GM12891 (cell line): ENCODE measurements at places on chromosomes 11 and 22.

- DNase-seq = no peak
Observed at GRCh38 chr11:25435197-25435596, 896.7 kb upstream of the ANO3 start.

DNA sequence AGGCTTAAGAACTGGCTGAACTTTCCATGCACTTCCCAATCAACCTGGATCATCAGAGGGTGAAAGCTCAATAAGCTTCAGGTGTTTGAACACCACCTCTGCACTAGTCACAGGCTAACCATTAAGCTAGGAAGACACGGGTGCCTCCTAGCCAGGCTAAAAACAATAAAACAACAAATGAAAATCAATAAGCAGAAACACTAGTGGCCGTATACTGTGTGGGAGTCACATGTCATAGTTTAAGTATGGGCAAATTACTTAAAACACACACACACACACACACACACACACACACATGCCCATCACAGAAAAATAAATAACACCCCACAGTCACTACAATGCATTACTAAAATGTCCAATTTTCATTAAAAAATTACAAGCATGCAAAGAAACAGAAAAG, 85.2 kb downstream of the APOL5 start:
- DNase-seq = no peak

- no peak for DNase-seq
Observed at GRCh38 chr11:108985236-108985944, 320.5 kb downstream of the DDX10 start.

GRCh38 chr11:112903340-112903739, 57.9 kb upstream of the NCAM1 start:
- no peak for DNase-seq

DNA sequence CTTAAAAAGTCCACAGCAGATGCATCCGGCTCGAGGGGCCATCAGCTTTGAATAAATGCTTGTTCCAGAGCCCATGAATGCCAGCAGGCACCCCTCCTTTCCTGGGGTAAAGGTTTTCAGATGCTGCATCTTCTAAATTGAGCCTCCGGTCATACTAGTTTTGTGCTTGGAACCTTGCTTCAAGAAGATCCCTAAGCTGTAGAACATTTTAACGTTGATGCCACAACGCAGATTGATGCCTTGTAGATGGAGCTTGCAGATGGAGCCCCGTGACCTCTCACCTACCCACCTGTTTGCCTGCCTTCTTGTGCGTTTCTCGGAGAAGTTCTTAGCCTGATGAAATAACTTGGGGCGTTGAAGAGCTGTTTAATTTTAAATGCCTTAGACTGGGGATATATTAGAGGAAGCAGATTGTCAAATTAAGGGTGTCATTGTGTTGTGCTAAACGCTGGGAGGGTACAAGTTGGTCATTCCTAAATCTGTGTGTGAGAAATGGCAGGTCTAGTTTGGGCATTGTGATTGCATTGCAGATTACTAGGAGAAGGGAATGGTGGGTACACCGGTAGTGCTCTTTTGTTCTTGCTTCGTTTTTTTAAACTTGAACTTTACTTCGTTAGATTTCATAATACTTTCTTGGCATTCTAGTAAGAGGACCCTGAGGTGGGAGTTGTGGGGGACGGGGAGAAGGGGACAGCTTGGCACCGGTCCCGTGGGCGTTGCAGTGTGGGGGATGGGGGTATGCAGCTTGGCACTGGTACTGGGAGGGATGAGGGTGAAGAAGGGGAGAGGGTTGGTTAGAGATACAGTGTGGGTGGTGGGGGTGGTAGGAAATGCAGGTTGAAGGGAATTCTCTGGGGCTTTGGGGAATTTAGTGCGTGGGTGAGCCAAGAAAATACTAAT, 1.9 kb downstream of the NEAT1 start:
- no peak for DNase-seq

GRCh38 chr11:25613451-25613850, 718.5 kb upstream of the ANO3 start:
- DNase-seq = no peak

DNA sequence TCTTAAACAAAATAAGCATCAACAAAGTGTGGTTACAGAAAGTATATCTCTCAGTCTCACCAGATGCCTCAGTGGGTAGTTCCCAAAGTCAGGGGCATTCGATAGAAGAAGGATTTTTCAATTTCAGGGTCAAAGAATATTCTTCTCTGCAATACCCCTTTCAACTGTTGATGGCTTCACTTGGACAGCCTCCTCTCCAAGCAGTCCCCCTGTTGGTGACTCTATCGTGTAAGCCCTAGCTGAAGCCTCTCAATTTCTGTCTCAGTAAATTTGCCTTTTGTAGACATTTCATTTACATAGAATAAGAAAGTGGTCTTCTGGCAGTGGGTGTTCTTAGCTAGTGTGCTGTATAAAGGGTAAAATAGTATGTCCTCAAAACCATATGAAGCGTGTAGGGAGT, 11.3 kb upstream of the CCDC83 start:
- no peak for DNase-seq

GRCh38 chr11:11419747-11420146, 66.7 kb upstream of the CSNK2A3 start:
- DNase-seq = no peak

DNA sequence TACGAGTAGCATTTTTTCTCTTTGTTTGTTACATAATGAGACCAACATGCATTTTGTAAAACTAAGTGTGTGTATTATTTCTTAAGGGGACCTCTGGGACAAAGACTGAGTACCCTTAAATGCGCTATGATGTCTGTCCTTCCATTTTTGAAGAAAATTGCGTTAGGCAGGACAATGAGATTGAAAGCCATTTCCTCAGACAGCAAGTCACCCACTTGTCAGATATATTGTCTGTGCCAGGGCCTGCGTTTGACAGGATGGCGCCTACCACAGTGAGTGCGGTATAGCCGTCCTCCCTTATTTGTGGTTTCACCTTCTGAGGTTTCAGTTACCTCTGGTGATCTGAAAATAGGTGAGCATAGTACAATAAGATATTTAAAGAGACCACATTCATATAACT, 2.2 kb downstream of the AP2A2 start:
- DNase-seq = no peak

DNA sequence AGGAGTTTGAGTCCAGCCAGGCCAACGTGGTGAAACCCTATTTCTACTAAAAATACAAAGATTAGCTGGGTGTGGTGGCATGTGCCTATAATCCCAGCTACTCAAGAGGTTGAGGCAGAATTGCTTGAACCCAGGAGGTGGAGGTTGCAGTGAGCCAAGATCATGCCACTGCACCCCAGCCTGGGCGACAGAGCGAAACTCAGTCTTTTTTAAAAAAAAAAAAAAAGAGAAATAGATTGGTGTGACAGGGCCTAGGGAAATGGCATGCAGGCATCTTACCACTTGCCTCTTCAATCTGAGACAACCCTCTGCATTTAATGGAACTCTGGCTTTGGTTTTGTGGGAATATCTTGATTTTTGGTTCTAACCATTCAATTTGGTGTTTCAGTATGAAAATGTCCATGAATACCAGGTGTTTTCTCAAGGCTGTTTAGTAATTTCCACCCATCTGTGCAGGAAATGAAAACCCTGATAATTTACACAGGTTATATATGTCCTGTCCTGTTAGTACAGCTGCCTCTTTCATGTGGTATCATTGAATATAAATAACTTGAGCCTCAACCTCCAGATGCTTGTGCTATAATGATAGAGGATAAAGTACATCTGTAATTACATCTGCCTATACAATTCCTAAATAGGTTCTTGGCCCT, 8.4 kb downstream of the XBP1 start:
- no peak for DNase-seq

- no peak for DNase-seq
Observed at GRCh38 chr11:115330684-115331482, 173.3 kb downstream of the CADM1 start.

GRCh38 chr11:35458846-35459245, 39.5 kb upstream of the SLC1A2 start:
- no peak for DNase-seq

DNA sequence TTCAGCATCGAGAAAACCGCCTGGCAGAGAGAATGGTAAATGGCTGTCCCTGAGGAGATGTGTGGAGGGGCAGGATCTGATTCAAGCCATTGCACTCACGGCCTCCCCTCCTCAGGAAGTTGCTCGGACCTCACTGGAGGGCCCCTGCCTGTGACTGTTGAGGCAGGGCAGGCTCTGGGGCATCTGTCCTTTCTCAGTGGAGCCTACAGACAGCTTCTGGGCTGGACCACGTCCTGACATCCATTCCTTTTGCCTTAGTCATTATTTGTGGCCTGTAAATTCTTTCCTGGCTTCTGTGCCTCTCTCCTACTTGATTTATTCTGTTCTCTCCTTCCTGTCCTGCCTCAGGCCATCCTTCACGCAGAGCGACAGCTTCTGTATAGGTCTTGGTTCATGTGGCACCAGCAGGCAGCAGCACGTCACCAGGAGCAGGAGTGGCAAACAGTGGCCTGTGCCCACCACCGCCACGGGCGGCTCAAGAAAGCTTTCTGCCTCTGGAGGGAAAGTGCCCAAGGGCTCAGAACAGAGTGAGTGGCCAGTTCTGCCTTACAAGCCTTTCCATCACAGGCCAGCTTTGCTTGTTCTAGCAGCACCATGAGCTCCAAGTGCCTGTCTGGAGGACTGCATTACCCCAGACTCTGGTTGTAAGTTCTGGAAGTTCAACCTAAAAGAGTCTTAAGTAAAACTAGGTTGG, 59.6 kb downstream of the PISD start:
- no peak for DNase-seq

GRCh38 chr11:108870373-108871020, 205.6 kb downstream of the DDX10 start:
- DNase-seq = no peak

DNA sequence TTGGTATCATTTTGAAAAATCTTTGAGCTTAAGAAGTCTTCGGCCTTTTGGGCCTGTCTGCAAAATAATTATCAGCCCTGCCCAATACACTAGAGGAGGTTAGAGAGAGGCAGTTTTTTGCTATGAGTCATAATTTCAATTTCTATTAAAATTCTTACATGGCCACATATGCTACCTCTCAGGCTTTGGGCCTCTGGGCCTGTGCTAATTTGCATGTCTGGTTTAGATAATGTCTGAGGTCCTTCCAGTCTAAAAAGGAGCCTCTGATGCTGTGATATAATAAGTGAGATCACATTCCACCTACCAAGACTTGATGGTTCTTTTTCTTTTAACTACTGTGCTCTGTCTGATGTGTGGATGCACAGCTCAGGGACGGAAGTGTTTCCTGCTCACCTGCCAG, 70.8 kb downstream of the KCNJ1 start:
- peak; percentile 42 for DNase-seq

DNA sequence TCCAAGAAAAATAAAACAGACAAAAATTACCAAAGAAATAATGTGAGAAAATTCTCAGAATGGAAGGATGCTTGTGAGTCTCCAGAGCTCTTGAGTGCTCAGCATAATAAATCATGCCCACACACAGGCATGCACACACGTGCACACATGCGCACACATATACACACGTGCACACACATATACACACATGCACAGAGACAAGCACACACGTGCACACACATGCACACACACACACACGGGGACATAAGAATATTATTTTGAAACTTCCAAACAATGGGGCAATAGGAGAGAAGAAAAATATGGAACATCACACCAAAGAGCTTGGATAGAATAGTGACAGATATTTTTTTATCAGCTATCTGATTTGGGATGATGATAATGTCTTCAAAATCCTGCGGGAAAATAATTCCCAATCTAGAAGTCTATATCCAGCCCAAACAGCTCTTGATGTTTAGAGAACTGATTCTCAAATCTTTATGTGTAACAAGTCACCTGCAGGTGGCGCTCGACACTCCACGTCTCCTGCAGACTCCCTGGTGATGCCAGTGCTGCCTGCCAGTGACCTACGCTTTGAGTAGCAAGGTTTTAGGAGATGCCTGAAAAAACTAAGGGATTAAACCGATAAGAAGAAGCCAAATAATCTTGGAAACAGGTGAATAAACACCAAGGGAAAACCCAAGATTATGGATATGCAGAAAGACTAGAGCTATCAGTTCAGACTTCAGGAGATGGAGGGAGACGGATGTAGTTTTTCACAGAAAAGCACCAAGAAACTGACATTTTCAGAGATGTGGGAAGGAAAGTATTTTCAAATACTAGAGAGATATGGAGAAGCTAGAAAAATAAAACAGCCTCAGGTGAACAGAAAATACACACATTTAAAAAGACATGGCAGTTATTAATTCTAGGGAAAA, 743.6 kb downstream of the ETS1 start:
- DNase-seq = peak; percentile 16
